ENCODE measurements at places on chromosomes 12 and 14.

GRCh38 chr12:100020370-100020769 is 35.6 kb upstream of the ANKS1B start:
- no peaks in the 10 kb centered on the region for H3K4me1 ChIP-seq
- no peak overlapping the region for H3K4me3 ChIP-seq
- H3K27ac ChIP-seq, result no peak overlapping the region
- no peaks in the 10 kb centered on the region for H3K36me3 ChIP-seq

- peak; percentile 63 for DNase-seq
- peaks cover 54% of the 10 kb centered on the region for H3K4me1 ChIP-seq
- H3K27me3 ChIP-seq, result no peaks in the 10 kb centered on the region
- peak overlapping the region; percentile 100 for H3K27ac ChIP-seq
Measured at GRCh38 chr14:77023001-77023996, 5.2 kb downstream of the IRF2BPL start.

DNA sequence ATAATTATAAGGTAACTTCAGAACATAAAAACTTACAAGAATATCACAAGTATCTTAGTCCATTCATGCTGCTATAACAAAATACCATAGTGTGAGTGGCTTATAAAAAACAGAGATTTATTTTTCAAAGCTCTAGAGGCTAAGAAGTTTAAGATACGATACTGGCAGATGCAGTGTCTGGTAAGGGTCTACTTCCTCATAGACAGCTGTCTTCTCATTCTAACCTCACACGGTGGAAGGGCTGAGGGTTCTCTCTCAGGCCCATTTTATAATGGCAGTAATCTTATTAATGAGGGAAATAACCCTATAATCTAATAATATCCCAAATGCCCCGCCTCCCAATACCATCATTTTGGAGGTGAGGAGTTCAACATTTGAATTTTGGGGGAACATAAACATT is 23.7 kb upstream of the OSBPL8 start:
- H3K27me3 ChIP-seq, result no peaks in the 10 kb centered on the region
- H3K4me3 ChIP-seq, result no peak overlapping the region
- no peaks in the 10 kb centered on the region for H3K36me3 ChIP-seq
- no peak for DNase-seq
- H3K27ac ChIP-seq, result no peak overlapping the region
- no peaks in the 10 kb centered on the region for H3K4me1 ChIP-seq

GRCh38 chr12:112523856-112524255 is 105.1 kb downstream of the PTPN11 start:
- no peak overlapping the region for H3K4me3 ChIP-seq
- DNase-seq, result no peak
- no peak overlapping the region for H3K27ac ChIP-seq
- H3K27me3 ChIP-seq, result no peaks in the 10 kb centered on the region
- no peaks in the 10 kb centered on the region for H3K4me1 ChIP-seq

GRCh38 chr14:104891121-104891551 is 26.1 kb downstream of the CEP170B start:
- H3K4me1 ChIP-seq, result no peaks in the 10 kb centered on the region
- H3K27me3 ChIP-seq, result no peaks in the 10 kb centered on the region
- no peaks in the 10 kb centered on the region for H3K36me3 ChIP-seq
- no peak for DNase-seq

- peaks cover 4% of the 10 kb centered on the region for H3K27me3 ChIP-seq
- no peak overlapping the region for H3K4me3 ChIP-seq
- H3K27ac ChIP-seq, result no peak overlapping the region
- no peaks in the 10 kb centered on the region for H3K4me1 ChIP-seq
- no peak for DNase-seq
Measured at GRCh38 chr12:21305661-21306060, 29.1 kb downstream of the SLCO1A2 start.

DNA sequence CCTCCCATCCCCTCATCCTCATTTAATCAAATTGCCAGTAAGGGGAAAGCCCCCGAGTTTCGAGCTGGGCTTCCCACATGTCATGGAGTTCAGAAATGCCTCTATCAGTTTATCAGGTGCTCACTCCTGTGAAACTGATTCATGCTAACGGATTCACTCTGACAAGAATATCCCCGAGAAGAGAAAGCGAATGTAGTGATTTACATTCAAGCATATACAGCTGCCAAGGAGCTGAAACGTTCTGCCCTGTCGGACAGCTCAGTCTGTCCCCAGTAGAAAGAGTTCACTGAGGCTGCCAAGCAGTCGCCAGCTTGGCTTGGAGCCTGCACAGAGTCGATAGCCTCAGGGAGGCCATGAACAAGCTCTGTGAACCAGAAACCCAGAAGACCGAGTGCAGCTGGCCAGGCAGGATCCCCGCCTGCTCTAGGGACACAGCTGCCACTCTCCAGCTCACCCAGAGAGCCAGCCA is 88.4 kb downstream of the TMCC3 start:
- DNase-seq, result peak; percentile 56
- H3K27me3 ChIP-seq, result no peaks in the 10 kb centered on the region
- no peaks in the 10 kb centered on the region for H3K36me3 ChIP-seq

- no peaks in the 10 kb centered on the region for H3K4me1 ChIP-seq
- no peaks in the 10 kb centered on the region for H3K36me3 ChIP-seq
- H3K27ac ChIP-seq, result no peak overlapping the region
- DNase-seq, result no peak
- H3K27me3 ChIP-seq, result no peaks in the 10 kb centered on the region
- no peak overlapping the region for H3K4me3 ChIP-seq
Measured at GRCh38 chr12:76226397-76226796, 121.8 kb downstream of the BBS10 start.

DNA sequence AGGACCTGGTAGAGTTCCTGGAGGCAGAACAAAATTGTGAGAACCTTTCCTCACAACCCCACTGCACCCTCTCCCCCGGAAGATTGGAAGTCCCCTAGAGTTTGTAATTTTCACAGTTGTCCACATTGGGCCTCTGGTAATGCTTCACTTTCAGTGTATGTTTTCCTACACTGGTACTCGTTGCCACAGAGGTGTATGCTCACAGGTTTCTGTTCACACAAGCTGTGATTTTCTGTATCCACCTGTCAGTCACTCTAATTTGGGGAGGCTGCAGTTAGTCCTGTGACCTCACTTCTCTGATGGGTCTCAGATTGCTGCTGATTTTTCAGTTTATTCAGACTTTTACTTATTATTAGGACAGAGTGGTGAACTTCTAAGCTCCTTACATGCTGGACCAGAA is 66.4 kb upstream of the BMP4 start:
- no peaks in the 10 kb centered on the region for H3K36me3 ChIP-seq
- no peak for DNase-seq
- no peaks in the 10 kb centered on the region for H3K27me3 ChIP-seq
- H3K4me1 ChIP-seq, result no peaks in the 10 kb centered on the region
- H3K27ac ChIP-seq, result no peak overlapping the region

DNA sequence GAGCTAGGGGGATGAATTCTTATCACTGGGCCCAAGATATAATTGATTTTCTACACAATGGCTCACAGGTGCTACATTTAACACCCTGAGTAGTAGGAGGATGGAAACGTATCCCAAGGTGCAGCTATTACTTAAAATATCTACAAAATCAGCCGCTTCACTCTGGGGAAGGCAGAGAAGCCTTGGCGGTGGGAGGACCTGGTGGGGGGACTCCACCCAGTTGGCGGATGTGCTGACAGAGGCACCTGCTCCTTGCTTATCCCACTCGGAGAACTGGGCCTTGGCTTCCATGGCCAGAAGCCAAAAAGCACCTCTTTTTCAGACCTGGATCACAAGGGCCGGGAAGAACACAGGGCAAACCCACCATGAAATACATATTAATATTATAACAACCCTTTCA is 106.3 kb downstream of the OTX2 start:
- no peaks in the 10 kb centered on the region for H3K4me1 ChIP-seq
- no peak for DNase-seq
- no peaks in the 10 kb centered on the region for H3K36me3 ChIP-seq
- H3K27ac ChIP-seq, result no peak overlapping the region
- no peak overlapping the region for H3K4me3 ChIP-seq

DNA sequence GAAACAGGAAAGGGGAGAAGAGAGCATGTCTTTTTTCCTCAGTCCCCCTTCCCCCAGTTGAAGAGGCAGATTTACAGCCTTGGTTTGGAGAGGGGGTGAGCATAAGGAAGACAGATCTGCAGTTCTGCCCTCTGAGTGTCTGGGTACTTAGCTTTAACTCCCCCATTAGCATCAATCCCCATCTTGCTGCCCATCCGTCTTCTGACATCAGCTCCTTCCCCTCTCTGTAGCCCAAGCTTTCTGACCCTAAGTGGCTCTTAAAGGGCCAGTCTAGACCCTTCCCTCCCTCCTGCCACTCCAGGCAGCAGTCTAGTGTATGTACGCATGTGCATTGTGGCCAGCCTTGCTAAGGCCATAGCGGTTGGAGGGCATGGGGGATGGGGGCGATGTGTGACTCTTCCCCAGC is 7.3 kb downstream of the GPR84 start:
- H3K4me3 ChIP-seq, result no peak overlapping the region
- no peak for DNase-seq

GRCh38 chr12:24522736-24523135 is 426.2 kb downstream of the BCAT1 start:
- no peaks in the 10 kb centered on the region for H3K4me1 ChIP-seq
- DNase-seq, result no peak
- no peaks in the 10 kb centered on the region for H3K36me3 ChIP-seq

GRCh38 chr12:131137836-131138637 is 184.3 kb downstream of the ADGRD1 start:
- no peak for DNase-seq
- no peaks in the 10 kb centered on the region for H3K4me1 ChIP-seq
- H3K4me3 ChIP-seq, result no peak overlapping the region
- no peak overlapping the region for H3K27ac ChIP-seq

GRCh38 chr12:107094183-107094448 is 767 bp upstream of the CRY1 start:
- H3K36me3 ChIP-seq, result no peaks in the 10 kb centered on the region
- H3K4me1 ChIP-seq, result peaks cover 24% of the 10 kb centered on the region
- no peak for DNase-seq
- H3K4me3 ChIP-seq, result peak overlapping the region; percentile 90
- H3K27ac ChIP-seq, result peak overlapping the region; percentile 98

GRCh38 chr12:15709551-15709950 is 79.6 kb downstream of the EPS8 start:
- H3K27ac ChIP-seq, result no peak overlapping the region
- no peaks in the 10 kb centered on the region for H3K36me3 ChIP-seq
- H3K4me1 ChIP-seq, result peaks cover 20% of the 10 kb centered on the region
- DNase-seq, result no peak
- H3K4me3 ChIP-seq, result no peak overlapping the region
- no peaks in the 10 kb centered on the region for H3K27me3 ChIP-seq

DNA sequence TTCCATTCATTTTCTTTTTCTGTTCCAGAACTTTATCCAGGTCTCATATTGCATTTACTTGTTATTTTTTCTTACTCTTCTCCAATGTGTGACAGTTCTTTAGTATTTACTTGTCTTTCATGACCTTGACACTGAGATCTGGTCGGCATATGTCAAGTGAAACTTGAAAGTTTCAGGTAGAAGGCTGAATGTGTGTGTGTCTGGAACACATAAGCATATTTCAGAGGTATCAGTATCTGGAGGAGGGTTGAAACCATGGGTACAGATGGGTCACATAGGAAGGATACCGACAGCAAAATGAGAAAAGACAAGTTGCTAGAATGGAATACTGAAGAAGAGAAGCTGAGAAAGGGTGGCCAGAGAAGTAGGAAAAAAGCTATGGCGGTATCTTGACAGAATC is 22.5 kb upstream of the PTGDR start:
- DNase-seq, result no peak
- no peak overlapping the region for H3K27ac ChIP-seq
- no peak overlapping the region for H3K4me3 ChIP-seq
- no peaks in the 10 kb centered on the region for H3K4me1 ChIP-seq

GRCh38 chr14:28298156-28298555 is 468.4 kb upstream of the FOXG1 start:
- H3K27me3 ChIP-seq, result no peaks in the 10 kb centered on the region
- H3K27ac ChIP-seq, result no peak overlapping the region
- H3K36me3 ChIP-seq, result no peaks in the 10 kb centered on the region
- DNase-seq, result no peak

DNA sequence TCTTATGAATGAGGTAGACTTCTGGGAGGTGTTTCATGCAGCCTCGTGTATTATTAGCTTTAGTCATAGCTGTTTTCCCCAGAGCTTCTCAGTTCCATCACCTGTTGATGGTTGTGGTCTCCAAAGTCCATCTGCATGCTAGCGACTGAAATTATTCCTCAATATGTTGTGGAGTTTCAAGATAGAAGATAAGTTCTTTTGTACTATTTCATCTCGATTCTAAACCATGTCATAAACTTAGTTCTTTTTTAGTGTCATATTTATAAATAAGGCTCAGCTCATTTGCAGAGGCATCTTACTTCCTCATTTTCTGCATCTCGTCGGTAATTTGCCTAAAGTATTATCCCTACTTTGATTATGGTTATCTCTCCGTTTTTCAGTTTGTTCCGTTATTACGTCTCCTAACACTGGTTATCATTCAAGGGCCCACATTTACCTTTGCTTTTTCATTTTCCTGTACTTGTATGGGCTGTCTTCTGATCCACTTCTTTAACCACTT is 119.1 kb downstream of the ITPR2 start:
- H3K27ac ChIP-seq, result no peak overlapping the region
- no peak overlapping the region for H3K4me3 ChIP-seq
- no peak for DNase-seq
- H3K36me3 ChIP-seq, result peaks cover 6% of the 10 kb centered on the region

GRCh38 chr14:79986251-79986650 is 225.1 kb downstream of the DIO2 start:
- no peaks in the 10 kb centered on the region for H3K27me3 ChIP-seq
- no peaks in the 10 kb centered on the region for H3K4me1 ChIP-seq
- no peak for DNase-seq

DNA sequence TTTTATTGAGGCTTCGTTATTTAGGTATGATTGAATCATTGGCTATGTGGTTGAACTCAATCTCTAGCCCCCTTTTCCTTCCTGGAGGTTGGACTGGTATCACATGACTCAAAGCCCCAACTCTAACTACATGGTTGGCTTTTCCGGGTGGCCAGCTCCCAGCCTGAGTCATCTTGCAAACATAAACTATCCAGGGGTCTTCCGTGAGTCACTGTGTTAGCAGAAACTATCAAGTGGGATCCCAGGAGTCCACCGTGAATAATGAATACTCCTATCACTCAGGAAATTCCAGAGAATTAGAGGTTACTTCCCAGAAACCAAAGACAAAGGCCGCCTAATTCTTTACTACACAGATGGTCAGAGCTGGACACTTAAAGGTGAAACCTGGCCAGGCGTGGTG is 19.7 kb upstream of the PLEKHD1 start:
- H3K4me3 ChIP-seq, result no peak overlapping the region
- no peaks in the 10 kb centered on the region for H3K27me3 ChIP-seq
- no peak overlapping the region for H3K27ac ChIP-seq
- H3K36me3 ChIP-seq, result no peaks in the 10 kb centered on the region
- H3K4me1 ChIP-seq, result no peaks in the 10 kb centered on the region
- DNase-seq, result no peak

Measured in transverse colon (tissue), 4 donors.